AG04449 (cell line): ENCODE measurements at places on chromosomes 5 and 9.

GRCh38 chr5:33588654-33589372 lies 148.0 kb downstream of the TARS1 start:
- DNase-seq, result no peak

- no peak for DNase-seq
These were observed 26.4 kb upstream of the FKTN start for GRCh38 chr9:105531530-105531929.

GRCh38 chr9:117521293-117521692 lies 106.4 kb upstream of the ASTN2 start:
- no peak for DNase-seq

DNA sequence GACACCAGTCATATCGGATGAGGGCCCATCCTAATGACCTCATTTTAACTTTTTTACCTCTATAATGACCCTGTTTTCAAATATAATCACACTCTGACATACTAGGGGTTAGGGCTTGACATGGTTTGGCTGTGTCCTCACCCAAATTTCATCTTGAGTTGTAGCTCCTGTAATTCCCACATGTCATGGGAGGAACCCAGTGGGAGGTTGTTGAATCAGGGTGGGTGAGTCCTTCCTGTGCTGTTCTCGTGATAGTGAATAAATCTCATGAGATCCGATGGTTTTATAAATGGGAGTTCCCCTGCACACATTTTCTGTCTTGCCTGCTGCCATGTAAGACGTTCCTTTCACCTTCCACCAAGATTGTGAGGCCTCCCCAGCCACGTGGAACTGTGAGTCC lies 71.8 kb downstream of the THBS4 start:
- DNase-seq, result no peak

DNA sequence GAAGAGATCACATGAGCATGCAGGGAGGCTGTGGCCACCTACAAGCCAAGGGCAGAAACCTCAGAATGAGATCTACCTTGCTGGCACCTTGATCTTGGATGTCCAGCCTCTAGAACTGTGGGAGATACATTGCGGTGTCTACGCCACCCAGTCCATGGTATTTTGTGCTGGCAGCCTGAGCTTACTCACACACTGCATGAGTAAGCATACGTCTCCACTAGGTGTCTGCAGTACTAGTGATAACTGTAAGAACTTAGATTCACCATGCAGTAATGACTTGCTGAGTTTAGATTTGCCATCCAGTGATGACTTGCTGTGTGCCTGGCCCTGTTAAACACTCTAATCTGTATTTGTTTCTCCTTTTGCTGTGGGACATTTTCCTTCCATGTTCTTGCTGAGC lies 417.7 kb downstream of the GADD45G start:
- no peak for DNase-seq

- DNase-seq, result no peak
These were observed 92.2 kb upstream of the TRPC7 start for GRCh38 chr5:136457390-136458013.

DNA sequence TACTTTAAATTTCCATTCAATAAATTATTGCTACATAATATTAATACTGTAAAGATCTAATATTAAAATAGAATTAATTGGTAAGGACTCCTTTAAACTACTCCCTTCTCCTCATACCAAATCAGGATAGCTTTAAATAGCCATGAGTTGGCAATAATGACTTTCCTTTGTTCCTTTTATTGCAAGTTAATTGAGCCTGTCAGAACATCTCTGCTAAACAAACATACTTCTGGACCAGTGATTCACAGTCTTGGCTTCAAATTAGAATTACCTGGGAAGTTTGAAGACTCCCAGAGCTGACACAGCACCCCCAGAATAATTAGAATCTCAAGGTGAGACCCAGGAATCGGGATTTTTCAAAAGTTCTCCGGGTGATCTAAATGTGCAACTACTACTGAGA lies 18.7 kb downstream of the C5orf58 start:
- no peak for DNase-seq

- no peak for DNase-seq
These were observed 31.6 kb downstream of the RETREG1 start for GRCh38 chr5:16585041-16585667.

DNA sequence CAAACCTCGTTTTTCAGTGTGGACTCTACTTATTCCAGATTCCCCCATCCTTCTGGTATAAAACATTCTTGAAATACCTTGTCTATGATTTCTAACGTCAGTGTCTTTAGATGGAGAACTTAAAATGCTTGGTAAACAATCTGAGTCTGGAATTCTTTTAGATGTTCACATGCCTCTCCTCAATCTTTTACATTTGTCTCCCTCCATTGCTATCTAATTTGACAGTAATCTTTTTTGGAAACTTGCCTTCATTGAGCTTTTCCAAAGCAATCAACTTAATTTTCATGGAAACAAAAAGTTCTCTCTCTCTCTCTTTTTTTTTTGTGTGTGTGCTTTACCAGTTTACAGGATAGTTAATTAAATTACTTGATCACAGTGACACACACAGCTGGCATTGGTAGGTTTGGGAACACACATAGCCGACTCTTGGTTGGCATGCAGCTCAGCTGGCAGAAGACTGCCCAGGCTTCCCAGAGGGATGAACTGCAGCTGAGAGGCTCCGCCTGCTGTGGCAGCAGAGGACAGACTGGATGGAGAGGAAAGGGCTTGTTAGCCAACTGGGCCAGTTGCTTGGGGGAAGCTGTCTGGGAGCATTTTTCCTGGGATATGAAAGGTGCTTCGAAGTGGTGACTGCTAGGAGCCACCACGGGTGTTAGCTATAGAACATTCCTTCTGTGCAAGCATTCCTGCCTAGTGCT lies 271.3 kb downstream of the ZSWIM6 start:
- DNase-seq, result no peak

DNA sequence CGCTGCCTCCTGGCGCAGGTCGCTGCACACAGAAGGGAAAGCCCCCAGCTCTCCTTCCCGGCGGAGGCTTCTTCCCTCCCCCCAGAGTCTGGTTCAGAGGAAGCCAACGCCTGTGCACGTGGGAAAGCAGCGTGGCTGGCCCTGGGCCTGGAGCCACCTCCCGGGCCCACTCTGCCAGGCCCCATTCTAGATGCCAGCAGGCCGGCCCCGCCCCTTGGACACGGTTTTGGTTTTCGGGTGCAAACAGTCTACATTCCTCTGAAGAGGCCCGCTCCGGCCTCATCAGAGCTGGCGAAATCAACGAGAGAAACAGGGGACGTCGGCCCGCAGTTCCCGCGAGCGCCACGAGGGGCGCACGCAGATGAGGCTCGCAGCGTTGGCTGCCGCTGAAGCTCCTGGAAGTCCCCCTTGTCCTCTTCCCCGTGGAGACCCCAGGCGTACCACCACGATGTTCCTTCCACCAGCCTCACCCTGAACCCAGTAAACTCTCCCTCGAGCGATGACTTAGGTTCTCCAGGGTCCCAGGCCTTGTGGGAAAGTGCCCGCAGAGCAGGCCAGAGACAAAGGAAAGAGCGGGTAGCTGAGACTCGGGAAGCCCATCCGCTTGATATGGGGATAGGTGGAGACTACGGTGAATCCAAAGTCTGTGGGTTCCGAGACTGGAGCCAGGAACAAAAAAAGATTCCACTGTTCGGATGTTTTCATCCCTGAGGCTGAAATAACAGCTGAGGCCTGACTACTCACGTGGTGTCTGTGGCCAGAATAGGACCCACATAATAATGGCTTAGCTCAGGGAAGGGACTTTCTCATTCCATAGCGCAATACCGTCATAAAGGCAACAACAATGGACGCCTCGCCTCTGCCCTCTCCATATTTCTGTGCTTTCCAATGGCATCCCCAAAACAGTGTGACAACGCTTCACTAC lies 64.2 kb downstream of the KLF4 start:
- no peak for DNase-seq

- DNase-seq, result no peak
These were observed 38.4 kb upstream of the SUSD3 start for GRCh38 chr9:93020151-93020550.

GRCh38 chr5:18037718-18038117 lies 403.5 kb downstream of the TAF11L14 start:
- no peak for DNase-seq

DNA sequence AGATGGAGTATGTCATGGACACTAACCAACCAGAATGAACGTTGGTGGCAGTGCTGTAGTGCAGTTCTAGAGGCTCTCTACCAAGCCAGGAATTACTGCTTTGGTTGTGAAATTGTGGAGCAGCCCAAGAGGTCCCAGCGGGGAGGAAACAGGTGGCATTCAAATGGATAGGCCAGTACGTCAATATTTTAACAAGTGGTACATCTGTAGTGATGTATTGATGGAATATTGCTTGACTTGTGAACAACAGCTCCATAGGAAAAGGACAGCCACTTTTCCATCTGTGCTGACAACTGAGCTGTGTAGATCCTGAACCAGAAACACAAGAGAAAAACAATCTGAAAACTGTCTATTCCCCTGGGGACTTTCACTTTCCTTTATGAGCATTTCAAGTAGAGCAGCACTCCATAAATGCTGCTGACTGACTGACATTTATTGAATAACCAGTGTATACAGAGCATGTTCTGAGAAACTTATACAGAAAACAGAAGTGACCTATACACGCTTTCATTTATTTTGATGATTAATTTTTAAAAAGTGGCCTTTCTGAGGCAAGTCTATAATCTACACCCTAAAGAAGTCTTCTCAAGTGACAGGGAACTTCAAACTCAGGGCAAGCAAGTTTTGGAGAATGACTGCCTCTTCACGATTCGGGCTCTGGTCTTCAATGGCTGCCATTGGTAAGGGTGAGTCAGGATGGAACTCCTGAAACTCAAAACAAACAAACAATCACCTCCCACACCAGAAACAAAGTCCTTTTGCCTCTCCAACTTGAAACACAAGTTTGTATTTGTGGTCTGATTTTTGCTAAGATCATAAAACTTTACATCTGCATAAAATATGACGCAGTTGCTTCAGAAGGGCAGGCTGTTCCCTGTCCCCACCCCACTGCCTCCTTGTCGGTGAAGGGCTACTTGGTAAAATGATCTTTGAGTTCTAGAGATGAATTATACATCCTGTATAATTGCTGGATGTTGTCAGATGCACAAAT lies 362.4 kb downstream of the NDUFS4 start:
- no peak for DNase-seq

GRCh38 chr5:14901462-14902051 lies 30.0 kb upstream of the ANKH start:
- no peak for DNase-seq

DNA sequence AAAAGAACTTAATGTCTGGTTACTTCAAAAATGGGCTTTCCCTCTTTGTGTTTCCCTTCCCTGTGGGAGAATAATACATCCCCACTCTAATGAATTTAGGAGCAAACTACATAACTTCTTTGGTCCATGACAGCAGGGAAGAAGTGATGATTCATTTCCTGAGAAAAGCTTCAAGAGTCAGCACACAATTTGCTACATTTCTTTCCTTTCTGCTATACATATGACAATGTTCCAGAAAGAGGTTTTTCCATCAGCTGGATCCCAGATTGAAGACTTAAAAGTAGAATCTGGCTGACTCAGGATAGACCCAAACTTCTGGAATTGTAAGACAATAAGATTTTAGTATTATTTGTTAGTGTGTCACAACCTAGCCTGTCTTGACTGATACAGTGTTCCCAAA lies 126.1 kb downstream of the DRD1 start:
- no peak for DNase-seq

DNA sequence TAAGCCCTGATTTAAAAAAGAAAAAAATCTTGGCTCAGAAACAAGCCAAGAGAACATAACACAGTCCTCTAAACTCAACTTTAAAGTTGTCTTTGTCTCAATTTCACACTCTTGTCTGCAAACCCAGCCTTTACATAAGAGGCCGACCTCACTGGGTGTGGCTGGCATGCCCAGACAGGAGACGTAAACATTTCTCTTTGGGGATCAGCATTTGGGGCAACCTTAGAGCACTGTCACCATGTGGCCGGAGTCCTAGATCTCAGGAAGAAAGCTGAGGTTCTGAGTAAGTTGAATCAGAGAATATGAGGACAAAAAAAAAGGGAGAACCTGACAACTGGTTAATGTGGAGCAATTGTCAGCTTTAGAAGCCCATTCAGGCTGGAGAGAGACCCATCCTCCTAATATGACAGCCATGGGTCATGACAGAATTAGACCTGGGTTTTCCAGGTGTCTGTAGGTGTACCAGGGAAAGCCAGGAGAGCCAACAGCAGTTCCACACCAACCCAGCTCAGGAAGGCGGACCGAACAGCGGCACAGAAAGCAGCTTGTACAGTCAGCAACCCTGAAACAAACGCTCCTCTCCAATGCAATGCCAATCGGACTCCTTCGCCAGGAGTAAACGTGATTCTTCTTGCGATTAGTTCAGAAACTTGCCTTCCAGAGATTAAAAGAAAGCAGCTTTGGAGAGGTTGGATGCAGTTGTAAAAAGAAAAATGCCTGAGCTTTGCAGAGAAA lies 97.9 kb upstream of the MAP3K1 start:
- DNase-seq, result no peak

DNA sequence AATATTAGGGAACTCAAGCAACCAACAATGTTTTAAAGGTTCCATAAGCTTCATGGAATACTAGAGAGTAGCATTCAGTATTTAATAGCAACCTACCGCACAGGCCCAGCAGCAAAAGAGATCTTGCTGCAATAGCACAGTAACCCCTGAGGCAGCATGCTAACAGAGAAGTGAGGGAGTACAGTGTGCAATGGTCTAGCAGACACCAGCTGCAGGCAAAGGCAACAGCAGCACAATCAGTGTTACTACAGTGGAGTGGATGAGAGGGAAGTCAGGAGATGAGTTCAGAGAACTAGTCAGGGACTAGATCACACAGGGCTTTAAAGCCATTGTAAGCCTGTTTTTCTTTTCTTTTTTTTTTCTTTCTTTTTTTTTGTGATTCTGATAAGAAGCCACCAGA lies 2.8 kb downstream of the TICAM2 start:
- no peak for DNase-seq

GRCh38 chr9:133701981-133702797 lies 36.0 kb downstream of the SARDH start:
- DNase-seq, result no peak

- DNase-seq, result no peak
These were observed 109.3 kb downstream of the CRB2 start for GRCh38 chr9:123465304-123465703.

GRCh38 chr5:50665091-50665490 lies 1.3 kb upstream of the PARP8 start:
- no peak for DNase-seq

DNA sequence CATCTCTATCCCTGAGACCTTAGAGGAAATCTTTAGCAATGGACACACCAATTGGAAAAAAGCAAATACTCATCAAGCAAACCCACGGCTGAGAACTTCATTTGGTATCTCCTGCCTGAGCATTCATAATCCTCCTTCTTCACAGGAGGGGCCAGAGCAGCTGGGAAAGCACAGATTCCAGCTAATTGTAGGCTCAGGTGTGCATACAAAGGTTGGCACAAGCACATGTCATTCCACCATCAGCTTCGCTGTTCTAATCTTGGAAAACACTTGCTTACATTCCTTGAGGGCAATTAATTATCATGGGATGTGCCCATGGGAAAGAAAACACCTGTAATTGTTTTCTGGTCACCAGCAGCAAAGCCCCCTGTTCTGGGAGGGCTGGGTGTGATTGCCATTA lies 376.6 kb downstream of the SPOCK1 start:
- no peak for DNase-seq

DNA sequence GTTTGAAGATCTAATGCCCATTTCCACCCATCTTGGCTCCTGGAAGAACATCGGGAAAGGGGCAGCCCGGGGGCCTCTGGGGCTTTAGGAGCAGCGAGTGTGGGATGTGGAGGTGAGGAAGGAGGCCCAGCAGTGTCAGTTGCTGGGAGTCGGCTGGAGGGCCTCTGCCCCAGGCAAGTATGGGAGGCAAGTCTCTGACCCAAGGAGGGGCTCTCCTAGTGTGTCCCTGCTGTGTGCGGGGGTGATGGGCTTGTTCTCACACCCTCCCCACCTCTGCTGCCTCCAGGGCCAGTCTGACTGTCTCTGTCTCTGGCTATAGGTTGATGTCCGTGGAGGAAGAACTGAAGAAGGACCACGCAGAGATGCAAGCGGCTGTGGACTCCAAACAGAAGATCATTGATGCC lies 129.7 kb downstream of the DAB2IP start:
- DNase-seq, result no peak
